ENCODE measurements at places on chromosomes 6 and 20.

- no peak for DNase-seq
These were observed 194.4 kb downstream of the KIF16B start for GRCh38 chr20:16378712-16379370.

DNA sequence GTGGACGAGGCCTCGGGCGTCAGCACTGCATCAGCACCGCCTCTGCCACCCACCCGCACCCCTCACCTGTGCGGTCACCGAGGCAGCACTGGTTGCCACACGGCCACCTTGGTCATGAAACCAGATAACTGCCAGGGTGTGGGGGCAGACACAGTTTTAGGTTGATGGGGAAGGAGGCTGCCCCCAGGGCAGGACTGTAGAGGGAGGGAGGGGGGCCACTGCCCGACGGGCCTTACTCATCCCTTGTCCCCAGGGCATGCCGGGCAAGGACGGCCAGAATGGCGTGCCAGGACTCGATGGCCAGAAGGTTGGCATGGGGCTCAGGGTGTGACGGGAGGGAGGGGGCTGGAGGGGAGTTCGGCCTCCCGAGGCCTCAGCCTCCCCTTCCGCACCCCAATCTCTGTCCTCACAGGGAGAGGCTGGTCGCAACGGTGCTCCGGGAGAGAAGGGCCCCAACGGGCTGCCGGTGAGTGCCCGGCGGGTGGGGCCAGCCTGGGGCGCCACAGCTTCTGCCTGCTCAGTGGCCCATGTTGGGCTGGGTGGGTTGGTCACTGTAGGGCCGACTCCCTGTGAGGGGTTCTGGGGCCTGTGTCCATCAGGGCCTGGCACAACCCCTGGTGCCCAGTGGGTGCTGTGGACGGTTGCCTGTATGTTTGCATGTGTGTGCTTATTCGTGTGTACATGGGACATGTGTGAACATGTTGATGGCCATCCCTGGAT, 11.8 kb downstream of the COL9A3 start:
- no peak for DNase-seq

DNA sequence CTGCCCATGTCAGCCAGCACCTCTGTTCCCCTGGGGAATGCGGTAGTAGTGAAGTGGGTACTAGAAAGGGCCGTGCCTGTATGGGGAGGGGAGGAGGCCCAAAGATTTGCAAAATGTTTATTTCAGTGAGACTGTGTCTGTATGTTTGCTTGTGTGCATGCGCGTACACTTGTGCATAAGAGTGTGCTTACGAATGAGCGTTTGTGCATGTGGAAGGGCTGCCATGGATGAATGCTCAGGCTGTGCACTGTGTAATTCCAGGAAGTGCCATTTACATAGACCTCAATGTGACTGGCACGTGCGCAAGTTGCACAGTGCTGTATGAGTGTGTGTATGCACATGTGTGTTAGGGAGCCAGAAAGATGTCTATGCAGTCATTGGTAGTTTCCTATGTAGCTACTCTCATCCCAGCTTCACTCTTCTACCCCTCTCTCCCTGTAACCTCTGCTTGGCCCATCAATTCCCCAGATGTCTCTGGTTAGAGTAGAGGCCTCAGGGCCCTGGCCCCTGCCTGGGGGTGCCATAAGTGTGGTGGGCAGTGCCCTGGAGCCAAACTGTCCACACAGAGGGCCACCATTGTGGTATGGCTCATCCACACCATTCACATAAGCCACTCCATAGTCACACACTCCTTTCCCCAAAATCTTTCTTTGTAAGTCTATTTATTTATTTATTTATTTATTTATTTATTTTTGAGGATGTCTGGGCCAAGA, 26.8 kb upstream of the SLC22A7 start:
- DNase-seq = no peak

GRCh38 chr6:6869094-6869493, 238.7 kb upstream of the RREB1 start:
- no peak for DNase-seq

DNA sequence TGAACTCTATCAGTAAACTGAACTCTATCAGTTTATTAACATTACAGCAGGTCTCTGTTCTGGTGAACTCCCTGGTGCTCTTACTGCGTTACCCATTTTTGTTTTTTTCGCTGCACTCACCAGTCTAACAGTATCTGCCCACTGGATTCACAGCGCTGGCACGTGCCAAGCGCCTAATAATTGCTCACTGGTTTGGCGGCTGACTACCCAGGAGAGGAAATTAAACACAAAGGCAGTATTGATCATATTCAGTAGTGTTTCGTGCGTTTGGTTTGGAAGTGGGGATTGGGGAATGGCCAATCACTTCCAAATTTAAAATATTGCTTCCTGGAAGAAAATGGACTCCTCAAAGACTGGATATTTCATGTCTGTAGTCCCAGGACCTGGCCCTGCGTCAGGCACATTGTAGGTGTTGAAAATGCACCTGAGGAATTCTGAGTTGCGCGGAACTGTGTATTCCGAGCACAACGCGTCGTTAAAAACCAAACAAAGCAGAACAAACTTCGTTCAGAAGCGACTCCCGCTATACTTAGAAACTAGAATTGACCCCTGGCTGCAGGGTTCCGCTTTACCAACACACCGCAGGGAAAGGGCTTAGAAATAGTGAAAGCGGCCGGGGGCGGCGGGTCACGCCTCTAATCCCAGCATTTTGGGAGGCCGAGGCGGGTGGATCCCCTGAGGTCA, 1.1 kb upstream of the RPS12 start:
- DNase-seq = no peak

- DNase-seq = no peak
These were observed 2.3 kb upstream of the ADGRF1 start for GRCh38 chr6:47044397-47044796.

GRCh38 chr6:44147256-44147655, 11.4 kb upstream of the CAPN11 start:
- DNase-seq = no peak

DNA sequence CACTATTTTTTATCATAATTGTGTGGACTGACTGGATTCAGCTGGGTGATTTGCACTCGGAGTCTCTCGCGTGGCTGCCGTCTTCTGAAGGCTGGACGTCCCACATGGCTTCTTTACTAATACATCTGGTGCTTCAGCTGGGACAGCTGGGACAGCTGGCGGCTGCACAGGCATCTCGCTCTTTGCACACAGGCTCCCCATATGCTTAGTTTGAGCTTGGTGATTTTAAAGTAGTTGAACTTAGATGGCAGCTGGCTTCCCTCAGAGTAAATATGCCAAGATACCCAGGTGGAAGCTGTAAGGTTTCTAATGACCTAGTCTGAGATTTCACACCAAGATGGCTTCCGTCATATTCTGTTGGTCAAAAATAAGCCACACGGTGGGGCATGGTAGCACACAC, 38.7 kb upstream of the PPP1R3G start:
- DNase-seq = no peak

DNA sequence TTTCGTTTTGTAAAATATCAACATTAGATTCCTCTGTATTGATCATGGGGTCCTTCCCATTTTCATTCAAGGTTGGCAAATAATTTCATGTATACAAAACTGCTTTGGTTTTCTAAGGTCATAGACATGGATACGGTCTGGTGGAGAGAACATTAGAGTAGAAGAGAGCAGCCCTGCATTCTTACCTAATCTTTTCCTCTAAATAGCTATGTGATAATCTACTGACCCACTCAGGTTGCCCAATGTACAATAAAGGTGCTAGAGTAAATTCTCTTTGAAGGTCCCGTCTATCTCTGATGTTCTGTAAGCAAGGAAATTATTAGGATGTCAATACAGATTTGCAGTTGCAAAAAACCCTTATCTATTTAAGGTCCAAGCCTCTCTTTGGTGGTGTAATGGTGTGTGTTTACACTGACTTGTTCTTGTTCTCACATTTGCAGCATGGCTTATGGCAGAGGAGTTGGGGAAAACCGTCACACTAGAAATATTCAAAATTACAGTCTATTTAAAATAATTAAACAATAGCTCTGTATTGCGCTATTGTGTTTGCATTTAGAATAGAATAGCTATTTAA, 31.2 kb upstream of the NOX3 start:
- no peak for DNase-seq

DNA sequence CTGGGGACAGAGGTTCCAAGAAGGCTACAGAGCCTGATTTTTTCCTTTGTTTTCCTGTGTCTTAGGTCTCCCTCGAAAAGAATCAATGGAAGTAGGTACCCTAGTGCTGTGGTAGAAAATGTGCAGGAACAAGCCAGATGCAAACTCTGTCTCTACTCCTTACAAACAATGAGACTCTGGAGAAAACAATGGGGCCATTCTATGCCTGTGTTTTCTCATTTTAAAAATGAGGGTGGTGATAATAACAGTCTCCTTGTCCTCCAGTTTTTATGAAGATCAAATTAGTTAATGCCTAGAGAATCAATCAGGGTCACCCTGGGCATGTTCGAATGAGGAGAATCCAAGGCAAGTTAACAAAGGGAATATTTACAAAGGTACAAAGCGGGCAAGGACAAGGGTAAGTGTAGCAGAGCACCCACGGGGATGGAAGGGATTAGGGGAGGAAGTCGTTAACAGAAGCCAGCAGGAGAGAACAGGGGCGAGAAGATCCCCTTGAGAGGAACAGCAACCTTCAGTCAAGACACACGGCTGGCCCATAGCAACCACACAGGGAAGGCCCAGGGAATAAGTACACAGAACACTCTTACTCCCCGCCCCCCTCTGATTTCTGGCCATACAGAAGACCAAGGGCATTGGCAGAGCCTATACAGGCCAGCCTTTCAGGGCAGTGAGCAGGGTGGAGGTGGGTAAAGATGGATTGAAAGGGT, 342.8 kb downstream of the PTPRT start:
- DNase-seq = no peak

- DNase-seq = no peak
These were observed 76.5 kb downstream of the STMND1 start for GRCh38 chr6:17178326-17178725.

DNA sequence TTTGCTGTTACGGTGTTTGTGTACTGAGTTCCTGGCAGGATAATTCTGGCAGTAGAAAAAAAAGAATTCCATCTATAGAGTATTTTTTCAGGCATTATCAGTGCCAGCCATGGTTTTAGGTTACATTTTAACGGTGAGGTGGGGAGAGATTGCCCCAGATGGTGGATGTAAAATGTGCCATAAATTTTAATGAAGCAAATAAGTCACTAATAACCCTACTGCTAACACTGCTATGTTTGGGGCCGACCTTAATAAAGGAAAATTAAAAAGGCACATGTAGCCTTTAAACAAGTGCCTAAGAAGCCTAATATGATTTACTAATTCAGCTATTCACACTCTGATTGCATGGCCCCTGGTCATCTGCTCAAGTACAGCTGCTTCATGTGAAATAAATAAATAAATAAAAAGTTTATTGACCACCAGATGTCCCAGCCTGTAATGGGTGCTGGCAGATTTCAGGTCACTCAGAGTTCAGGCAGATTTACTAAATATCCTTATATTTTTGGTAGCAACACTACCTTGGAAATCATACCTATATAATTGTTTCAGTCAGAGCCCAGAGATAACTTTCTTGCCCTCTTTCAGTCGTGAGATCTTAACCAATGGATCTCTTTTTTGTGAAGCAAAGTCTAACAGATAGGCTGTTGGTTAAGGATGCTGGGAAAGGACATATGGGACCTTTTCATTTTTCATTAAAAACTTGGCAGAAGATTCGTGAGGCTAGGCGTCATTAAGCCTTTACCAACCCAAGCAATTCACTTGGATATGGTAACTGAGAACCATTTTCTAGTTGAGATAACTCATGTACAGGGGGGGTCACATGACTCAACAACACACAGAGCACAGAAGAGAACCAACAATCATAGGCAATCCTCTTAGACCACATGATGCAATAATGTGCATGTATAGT, 495.0 kb upstream of the NRSN1 start:
- no peak for DNase-seq

GRCh38 chr20:57960803-57961575, 251.2 kb upstream of the PMEPA1 start:
- no peak for DNase-seq

GRCh38 chr20:48901326-48901725, 20.2 kb upstream of the ARFGEF2 start:
- no peak for DNase-seq

- no peak for DNase-seq
These were observed 5.3 kb upstream of the GUCA1B start for GRCh38 chr6:42200035-42200434.

DNA sequence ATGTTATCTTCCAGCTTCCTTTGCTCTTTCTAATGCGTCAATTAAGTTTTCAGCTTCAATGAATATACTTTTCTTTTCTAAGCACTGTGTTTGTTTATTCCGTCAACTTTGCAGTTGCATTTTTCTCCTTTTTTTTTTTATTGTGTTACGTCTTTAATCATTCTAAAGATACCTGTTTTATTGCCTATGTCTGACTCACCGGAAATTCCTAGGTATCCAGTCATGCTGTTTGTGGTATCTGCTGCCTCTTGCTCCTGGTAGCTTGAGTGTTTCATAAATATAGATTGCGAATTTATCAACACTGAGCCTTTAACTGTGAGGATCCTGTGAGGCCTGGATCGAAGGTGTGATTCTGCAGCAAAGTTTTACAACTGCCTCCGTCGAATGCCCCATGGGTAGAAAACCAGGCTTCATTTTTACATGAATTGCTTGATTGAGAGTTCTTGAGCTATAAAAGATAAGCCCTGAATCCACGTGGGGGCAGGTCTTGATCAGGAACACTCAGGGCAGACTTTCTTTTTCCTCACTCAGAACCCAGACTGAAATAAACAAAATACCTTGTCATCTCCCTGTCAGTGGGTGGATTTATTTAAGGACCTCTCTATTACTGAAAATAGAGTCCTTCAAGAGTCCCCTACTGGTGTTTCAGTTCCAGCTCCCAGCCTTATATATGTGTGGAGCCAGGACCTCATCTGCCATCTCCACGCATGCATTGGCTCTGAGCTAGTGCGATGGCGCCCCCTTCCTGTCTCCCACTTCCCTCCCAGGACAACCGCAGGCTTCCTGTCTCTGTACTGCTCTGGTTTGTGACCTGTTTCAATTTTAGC, 60.1 kb upstream of the LRRC1 start:
- no peak for DNase-seq

DNA sequence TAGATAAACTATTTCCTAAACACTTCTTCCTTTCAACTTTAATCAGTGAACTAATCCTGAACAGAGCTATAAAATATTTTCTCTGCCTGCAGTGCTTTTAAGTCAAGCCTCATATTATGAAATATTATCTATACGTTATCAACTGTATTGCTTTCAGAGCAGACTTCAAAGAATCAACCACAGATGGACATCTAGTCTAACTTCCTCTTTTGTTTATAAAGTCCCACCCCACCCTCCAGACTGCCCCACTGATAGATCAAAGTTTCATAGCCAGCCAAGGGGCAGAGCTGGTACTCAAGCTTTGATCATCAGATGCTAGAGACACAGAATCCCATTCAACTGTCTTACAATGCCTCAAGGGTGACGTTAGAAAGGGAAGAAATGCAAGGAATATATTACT, 308.3 kb downstream of the LAMA2 start:
- no peak for DNase-seq

GRCh38 chr6:148154668-148155067, 188.0 kb upstream of the SASH1 start:
- DNase-seq = no peak

- no peak for DNase-seq
These were observed 31.7 kb downstream of the BMP7 start for GRCh38 chr20:57234556-57235251.

DNA sequence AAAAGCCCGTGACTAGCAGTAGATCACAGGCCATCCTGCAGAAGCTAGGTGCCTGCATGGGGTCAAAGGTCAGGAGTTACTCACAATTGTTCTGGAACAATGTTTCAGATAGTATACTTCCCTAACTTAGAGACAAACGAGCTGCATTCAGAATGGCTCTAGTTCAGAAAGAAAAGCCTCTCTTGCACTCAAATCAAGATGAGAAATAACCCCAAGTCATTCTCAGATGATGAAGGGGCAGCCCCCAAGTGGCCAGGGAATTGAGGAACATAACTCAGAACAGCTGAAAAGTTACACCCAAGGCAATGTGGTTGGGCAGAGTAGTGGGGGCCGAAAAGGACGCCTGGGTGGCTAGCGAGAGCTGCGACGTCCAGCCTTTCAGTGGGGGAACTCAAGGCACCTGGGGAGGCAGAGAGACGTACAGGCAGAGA, 27.8 kb downstream of the FYN start:
- DNase-seq = no peak

Measured in esophagus squamous epithelium (tissue), 5 donors.